ENCODE measurements at places on chromosomes 5 and 9.

GRCh38 chr5:69007163-69007562 lies 86.7 kb upstream of the SLC30A5 start:
- H3K27ac ChIP-seq: no peak overlapping the region
- no peak for DNase-seq
- no peaks in the 10 kb centered on the region for H3K36me3 ChIP-seq
- no peaks in the 10 kb centered on the region for H3K4me1 ChIP-seq
- H3K4me3 ChIP-seq: no peak overlapping the region

DNA sequence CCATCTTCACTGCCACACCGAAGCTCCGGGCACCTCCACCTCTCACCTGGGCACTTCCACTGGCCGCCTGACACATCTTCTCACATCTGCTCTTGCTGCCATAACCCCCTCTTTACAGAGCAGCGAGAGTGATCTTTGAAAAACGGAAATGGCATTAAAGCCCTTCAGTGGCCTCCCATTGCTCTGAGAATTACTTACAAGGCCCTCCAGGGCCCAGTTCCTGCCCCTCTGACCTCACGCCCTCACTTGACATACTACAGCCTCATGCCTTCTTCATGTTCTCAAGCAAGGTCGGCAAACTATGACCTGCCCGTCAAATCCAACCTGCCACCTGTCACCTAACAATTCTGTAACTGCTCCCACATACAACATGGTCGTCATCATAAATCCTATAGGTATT lies 187.3 kb downstream of the NR3C1 start:
- H3K4me3 ChIP-seq: no peak overlapping the region
- no peak for DNase-seq
- no peak overlapping the region for H3K27ac ChIP-seq
- no peaks in the 10 kb centered on the region for H3K36me3 ChIP-seq
- no peaks in the 10 kb centered on the region for H3K27me3 ChIP-seq
- peaks cover 23% of the 10 kb centered on the region for H3K4me1 ChIP-seq

- no peaks in the 10 kb centered on the region for H3K4me1 ChIP-seq
- H3K36me3 ChIP-seq: no peaks in the 10 kb centered on the region
- H3K27ac ChIP-seq: no peak overlapping the region
- DNase-seq: no peak
- H3K27me3 ChIP-seq: no peaks in the 10 kb centered on the region
These were observed 186.0 kb upstream of the KLF4 start for GRCh38 chr9:107675351-107676259.

- peaks cover 26% of the 10 kb centered on the region for H3K4me1 ChIP-seq
- no peaks in the 10 kb centered on the region for H3K27me3 ChIP-seq
These were observed 21.2 kb upstream of the UNC5A start for GRCh38 chr5:176788941-176789872.

DNA sequence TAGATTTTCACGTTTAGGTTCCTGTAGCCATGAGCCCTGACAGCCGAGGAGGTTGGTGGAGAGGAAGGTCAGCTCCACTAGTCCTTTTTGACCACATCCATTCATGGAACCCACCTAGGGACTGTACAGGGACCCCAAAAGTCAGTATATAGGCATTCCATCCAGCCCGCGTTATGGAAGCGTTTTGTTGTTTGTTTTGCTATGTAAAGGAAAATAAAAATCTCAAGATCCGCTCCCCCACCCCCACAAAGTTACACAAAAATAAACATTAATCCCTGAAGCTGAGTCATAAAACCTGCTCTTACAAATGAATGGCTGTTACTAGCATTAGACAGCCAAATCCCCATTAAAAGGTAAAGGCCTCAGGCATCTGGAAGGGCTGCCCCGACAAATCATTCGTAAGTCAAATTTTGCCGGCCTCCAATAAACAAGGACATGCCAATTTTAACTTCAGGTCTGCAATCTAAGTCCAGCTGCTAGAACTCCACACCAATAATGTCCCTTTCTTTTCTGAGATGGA lies 292.9 kb downstream of the MED10 start:
- no peaks in the 10 kb centered on the region for H3K4me1 ChIP-seq
- H3K27me3 ChIP-seq: no peaks in the 10 kb centered on the region
- no peak overlapping the region for H3K4me3 ChIP-seq
- no peak overlapping the region for H3K27ac ChIP-seq
- no peak for DNase-seq

GRCh38 chr5:171166766-171167165 lies 142.3 kb upstream of the TLX3 start:
- H3K27ac ChIP-seq: no peak overlapping the region
- no peak overlapping the region for H3K4me3 ChIP-seq
- DNase-seq: no peak
- H3K4me1 ChIP-seq: peaks cover 5% of the 10 kb centered on the region
- H3K27me3 ChIP-seq: no peaks in the 10 kb centered on the region
- H3K36me3 ChIP-seq: no peaks in the 10 kb centered on the region
